ENCODE measurements at places on chromosomes 13 and 19.

DNA sequence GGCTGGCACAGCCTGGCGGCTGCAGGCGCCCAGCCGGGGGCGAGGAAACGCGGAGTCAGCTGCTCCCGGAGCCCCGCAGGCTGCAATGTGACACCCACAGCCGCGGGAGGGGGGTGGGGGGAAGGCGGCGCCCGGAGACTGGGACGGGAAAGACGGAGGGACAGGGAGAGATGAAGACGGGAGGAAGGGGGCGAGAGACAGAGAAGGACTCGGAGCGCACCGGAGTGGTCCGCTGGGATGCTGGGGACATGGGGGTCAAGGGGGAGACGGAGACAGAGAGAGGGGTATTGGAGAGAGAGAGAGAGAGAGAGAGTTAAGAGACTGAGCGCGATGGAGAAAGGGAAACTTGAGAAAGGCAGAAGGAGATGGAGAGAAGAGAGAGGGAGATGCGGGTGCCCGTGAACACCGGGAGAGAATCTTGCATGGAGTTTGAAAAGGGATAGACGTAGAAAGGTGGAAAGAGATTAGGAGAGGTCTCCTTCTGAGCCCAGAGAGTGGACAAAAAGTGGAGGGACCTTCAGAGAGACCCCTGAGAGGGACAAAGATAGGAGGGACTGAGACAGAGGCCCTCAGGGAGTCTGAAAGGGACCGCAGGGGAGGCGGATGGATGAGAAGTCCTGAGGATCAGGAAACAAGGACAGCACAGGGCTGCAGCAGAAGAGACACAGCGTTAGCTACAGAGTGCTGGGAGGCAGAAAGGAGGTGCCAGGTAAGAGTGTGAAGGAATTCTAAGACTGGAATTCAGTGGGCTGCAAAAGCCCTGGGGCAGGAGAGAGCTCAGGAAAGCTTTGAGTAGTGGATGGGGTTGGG lies 1.0 kb downstream of the SCN1B start:
- no peak for DNase-seq

DNA sequence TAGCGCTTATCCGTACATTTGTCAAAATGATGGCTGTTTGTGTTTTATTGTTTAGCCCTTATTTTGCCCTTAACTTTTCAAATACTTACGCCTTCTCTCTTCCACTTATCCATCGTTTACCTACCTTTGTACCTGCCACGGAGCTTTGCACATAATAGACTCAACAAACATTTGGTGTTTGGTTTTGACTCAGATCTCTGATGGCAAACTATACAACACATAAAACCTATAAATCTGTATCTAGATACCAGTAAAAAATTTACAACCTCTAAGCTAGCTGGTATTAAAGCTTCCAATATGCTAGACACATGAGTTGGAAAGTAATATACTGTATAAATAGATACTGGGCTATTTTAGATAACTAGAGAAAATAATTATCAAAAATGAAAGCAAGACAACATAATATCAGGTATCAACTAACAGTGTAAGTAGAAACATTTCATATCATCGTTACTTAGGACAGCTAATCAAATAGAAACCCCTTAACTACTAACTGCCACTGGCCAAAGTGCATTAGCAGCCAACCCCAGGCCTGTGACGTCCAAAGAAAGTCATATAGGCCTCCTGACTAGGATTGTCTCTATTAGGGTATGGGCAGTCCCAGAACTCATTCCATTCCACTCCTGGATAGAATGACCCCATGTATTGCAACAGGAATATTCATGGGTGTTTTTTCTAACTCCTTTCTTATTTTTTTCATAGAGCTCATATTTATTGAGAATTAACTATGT lies 53.8 kb downstream of the KCTD12 start:
- no peak for DNase-seq

GRCh38 chr13:29902632-29903305 lies 52.4 kb upstream of the UBL3 start:
- no peak for DNase-seq

GRCh38 chr13:27482983-27483382 lies 32.6 kb upstream of the MTIF3 start:
- DNase-seq, result no peak

GRCh38 chr13:30408319-30409101 lies 13.8 kb upstream of the UBE2L5 start:
- peak; percentile 85 for DNase-seq

DNA sequence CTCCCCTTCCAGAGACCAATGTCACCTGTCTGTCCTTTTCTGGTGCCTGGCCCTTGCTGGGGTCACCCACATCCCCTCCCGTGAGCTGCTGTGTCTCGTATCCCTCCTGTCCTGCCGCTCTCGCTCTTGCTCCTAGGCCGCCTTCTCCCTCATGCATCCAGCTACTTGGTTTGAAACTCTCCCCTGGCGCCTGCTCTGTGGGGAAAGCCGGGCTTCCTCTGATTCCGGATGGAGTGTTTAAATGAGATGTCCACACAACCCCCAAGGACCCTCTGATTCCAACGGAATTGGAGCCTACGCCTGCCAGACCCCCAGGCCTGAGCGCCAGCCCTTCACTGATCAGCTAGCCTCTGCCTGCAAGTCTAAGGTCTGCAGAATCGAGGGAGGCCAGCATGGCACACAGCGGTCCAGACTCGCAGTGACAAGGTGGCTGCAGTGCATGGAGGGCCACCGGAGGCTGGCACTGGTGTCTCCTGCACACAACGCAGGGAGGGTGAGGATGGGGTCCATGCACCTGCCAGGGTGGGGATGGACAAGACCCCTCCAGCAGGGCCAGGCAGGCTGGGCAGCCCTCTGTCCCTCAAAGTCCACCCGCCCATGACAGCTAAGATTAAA lies 47.2 kb downstream of the RFX2 start:
- DNase-seq, result no peak

DNA sequence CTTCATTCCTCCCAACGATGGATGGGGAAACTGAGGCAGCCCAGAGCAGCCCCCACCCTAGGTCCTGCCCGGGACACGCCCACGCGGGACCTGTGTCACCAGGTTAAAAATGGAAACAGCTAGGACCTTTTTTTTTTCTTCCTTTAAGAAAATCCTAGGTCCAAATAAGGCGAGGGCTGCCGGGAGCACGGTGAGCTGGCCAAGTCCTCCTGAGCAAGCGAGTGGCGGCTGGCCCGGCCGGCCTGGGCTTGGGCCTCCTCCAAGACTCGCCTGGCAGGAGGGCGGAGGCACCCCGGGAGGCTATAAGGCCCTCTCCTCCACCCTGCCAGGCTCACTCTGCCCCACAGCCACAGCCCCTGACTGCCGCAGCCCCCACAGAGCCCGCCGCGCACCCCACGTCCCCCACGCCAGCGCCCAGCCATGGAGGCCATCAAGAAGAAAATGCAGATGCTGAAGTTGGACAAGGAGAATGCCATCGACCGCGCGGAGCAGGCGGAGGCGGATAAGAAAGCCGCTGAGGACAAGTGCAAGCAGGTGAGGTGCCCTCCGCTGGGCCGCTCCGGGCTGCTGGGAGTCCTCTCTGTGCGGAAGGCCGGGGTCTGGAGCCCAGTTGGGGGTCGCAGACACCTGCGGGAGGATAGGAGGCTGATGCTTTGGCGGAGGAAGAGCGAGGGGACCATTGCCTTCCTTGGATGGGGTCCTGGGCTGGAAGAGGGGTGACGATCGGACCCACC lies 8.9 kb upstream of the TPM4 start:
- no peak for DNase-seq

- DNase-seq, result no peak
These were observed 19.5 kb upstream of the TRPC4 start for GRCh38 chr13:37889102-37889501.

DNA sequence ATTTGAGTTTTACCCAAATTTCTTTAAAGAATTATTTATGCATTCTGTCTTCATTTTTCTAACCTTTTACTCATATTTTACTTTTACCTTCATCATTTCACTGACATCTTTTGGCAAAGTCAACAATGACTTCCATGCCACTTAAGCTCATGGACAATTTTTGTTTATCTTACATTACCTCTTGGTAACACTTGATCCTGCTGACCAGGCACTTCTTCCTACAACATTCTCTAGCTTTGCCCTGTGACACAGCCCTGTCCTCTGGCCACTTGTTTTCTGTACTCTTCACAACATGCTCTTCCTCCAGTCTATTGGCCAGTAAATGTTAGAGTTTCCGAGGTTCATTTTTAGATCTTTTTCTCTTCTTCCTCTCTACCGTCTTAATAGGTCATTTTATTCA lies 377.2 kb downstream of the SUCLA2 start:
- DNase-seq, result no peak

DNA sequence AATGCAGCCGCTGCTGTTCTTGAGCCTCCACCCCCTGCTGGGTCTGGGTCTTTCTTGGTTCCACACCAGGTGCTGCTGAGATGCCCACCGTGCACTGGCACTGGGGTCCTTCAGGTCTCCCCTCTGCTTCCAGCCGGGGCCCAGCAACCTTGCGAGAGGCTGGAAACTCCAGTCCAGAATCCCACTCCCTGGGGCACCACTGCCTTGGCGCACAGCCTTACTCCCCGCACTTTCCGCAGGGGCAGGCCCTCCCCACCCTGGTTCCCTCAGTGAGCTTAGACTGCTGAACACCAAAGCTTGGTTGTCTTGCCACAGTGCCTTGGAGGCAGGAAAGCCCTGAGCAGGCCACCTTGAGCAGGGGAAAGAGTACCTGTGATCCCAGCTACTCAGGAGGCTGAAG lies 60.0 kb downstream of the ANKRD10 start:
- no peak for DNase-seq

DNA sequence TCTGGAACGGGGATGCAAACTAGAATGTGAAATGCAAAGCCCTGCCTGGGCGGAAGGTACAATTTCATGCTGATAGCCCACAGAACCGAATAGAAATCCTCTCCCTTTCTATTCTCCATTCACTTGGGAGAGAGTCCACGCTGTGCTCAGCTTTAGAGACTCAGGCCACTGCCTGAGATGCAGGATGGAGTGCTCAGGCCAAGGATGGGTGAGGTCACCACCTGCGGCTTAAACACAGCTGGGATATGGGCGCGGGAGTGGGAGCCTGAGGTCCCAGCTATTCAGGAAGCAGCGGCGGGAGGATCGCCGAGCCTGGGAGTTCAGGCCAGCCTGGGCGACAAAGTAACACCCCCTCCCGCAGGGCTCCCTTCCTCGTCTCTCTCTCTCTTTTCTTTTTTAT lies 446 bp upstream of the ZNF83 start:
- DNase-seq, result no peak

- DNase-seq, result no peak
These were observed 64.6 kb downstream of the GGACT start for GRCh38 chr13:100523981-100524386.

DNA sequence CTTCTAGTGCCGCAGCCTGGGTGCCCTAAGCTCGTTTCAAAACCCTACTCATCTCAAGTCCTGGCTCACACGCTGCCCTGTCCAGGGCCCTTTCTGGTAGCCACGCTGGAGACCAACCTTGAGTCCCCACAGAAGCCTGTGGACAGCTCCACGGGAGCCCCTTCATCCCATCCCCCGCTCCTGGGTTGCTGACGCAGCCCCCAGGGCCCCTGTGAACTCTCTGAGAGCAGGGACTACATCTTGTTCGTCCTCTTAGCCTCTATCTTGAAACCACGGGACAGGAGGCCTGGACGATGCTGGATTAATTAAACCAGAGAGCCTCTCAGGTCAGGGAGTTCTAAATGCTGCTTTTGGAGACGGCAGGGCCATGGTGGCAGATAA lies 7.4 kb downstream of the MLLT1 start:
- DNase-seq, result no peak

- DNase-seq, result no peak
These were observed 142.1 kb upstream of the MAB21L1 start for GRCh38 chr13:35618565-35619083.

- DNase-seq, result no peak
These were observed 21.8 kb downstream of the NOSIP start for GRCh38 chr19:49558591-49558990.

GRCh38 chr13:51539887-51540286 lies 44.4 kb upstream of the WDFY2 start:
- no peak for DNase-seq

- DNase-seq, result no peak
These were observed 27.2 kb upstream of the NAPA start for GRCh38 chr19:47542030-47542475.

- no peak for DNase-seq
These were observed 807 bp downstream of the MISP3 start for GRCh38 chr19:14073261-14073924.

GRCh38 chr13:80945328-80945727 lies 604.4 kb upstream of the SPRY2 start:
- no peak for DNase-seq

GRCh38 chr13:70527599-70527998 lies 419.3 kb upstream of the KLHL1 start:
- DNase-seq, result no peak

- no peak for DNase-seq
These were observed 1246.2 kb downstream of the SLITRK1 start for GRCh38 chr13:82636119-82636518.

GRCh38 chr19:4288091-4288777 lies 9.2 kb downstream of the SHD start:
- no peak for DNase-seq

DNA sequence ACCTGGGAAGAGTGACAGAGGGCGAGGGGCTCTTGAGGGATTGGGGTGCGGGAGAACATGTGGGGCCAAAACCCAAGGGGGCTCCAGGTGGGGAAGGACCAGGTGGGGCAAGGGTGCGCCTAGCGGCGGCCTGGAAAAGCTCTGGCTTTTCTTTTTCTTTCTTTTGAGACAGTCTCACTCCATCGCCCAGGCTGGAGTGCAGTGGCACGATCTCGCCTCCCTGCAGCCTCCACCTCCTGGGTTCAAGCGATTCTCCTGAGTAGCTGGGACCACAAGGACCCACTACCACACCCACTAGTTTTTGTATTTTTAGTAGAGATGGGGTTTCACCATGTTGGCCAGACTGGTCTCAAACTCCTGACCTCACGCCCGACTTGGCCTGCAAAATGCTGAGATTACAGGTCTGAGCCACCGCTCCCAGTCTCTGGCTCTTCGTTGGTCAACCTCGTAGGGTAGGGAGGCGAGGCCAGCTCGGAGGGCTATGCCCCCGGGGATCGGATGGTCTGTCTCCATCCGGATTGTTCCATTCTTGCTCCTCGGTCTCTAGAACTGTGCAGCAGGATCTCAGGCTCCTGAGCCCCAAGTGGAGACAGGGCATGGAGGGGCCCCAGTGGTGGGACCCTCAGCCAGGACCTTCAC lies 3.7 kb downstream of the GADD45B start:
- DNase-seq, result no peak

- no peak for DNase-seq
These were observed 1.1 kb upstream of the MED26 start for GRCh38 chr19:16628984-16629691.

GRCh38 chr13:99144306-99144705 lies 56.3 kb upstream of the UBAC2 start:
- no peak for DNase-seq

- DNase-seq, result no peak
These were observed 5.0 kb downstream of the APC2 start for GRCh38 chr19:1455002-1455335.

- no peak for DNase-seq
These were observed 18.1 kb downstream of the N4BP2L1 start for GRCh38 chr13:32409561-32410421.

- DNase-seq, result no peak
These were observed 663 bp upstream of the SMAD9 start for GRCh38 chr13:36920616-36921185.

GRCh38 chr19:42497492-42498168 lies 30.7 kb downstream of the CEACAM1 start:
- DNase-seq, result no peak
